ENCODE measurements at places on chromosomes 2 and 18. TPM values are rescaled to one million over a fixed set of nuclear protein-coding genes. Genes with fewer than 3 reads are reported as not detected.
A peak's percentile ranks its signal among the peaks of the same experiment; 100 is the strongest.

GRCh38 chr18:26618135-26618534, 69.8 kb upstream of the KCTD1 start:
- no peak for DNase-seq

- no peak for DNase-seq
These were observed 125.0 kb downstream of the NEDD4L start for GRCh38 chr18:58168993-58169392.

DNA sequence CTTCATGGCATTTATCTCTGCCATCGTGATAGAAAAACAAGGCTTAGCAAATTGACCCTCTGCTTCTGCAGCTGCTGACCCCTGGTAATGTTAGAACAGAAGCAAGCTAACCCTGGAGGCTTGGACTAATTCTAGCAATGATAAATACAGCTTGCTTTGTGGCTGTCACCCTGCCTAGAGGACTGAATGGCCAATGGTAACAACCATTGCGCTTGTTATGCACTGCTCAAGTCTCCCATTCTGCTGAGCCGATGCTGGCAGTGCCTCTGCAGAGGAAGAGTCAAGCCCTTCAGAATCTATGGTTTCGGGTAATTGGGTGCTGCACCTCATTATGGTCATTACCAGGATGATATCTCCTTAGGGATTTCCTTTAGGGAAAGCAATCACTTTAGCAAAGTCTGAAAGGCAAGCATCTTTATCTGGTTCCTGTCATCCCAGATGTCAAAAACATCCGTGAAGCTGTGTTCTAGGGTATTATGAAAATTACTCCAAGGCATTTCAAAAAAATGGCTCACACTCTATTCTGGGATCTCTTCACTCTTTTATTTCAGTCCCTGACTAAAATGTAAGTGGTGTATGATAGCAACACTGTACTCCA, 186.8 kb upstream of the DLGAP1 start:
- no peak for DNase-seq

- DNase-seq: no peak
These were observed 69.2 kb upstream of the CABLES1 start for GRCh38 chr18:23066060-23066459.

DNA sequence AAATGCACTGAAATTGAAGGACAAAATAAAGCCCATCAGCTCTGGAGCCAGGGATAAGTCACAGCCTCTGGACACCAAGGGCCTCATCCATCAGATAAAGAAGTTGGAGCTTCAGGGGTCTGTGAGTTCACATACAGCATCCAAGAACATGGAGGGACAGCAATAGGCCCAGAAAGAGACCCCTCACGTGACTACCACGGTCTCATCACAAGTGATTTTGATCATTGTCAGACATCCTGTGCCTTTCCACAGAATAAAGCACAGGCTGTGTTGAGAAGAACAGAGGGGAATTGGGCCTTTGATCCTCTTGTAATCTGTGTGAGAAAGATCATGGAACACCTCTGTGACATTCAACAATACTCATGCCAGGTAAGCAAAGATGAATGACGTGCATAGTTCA, 65.2 kb upstream of the CTAGE1 start:
- no peak for DNase-seq

DNA sequence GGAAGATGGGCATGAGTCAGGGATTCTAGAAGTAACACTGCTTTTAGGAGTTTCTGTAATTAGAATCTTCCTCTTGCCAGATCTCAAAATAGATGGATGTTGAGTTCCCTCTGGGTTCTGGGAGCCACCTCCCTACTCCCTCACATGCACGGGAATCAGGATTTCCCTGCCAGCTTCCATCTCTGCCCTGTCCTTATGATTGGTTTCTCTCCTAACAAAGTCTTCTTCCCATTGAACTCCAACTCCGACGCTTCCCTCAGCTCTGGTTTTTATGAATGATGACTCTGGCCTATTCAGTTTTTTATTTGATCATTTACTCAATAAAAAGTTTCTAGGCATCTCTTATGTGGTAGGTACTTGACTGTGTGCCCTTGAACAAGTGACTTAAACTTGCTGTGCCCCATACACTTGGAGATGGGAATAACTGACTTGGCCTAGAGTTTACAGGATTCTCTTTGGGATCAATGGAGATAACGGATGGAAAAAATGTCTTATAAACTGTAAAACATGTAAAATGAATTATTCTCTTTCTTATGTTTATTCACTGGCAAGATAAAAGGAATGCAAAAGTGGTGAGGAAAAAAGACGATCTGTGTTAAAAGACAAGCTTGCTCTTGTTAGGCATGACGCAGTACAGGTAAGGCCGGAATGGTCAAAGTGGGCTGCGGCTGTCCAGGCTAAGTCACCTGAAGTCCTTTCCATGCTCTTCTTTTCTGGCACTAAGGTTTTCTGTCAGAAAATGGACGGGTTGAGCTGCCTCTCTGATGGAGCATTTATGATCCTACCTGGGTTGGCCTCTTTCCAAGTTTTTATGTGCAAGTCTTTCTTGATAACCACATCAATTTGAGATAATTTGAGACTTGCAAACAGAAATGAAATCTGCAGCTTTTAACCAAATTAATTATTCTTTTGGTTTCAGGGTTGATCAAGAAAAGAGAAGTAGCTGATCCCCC, 199.6 kb downstream of the MYCN start:
- DNase-seq: no peak

DNA sequence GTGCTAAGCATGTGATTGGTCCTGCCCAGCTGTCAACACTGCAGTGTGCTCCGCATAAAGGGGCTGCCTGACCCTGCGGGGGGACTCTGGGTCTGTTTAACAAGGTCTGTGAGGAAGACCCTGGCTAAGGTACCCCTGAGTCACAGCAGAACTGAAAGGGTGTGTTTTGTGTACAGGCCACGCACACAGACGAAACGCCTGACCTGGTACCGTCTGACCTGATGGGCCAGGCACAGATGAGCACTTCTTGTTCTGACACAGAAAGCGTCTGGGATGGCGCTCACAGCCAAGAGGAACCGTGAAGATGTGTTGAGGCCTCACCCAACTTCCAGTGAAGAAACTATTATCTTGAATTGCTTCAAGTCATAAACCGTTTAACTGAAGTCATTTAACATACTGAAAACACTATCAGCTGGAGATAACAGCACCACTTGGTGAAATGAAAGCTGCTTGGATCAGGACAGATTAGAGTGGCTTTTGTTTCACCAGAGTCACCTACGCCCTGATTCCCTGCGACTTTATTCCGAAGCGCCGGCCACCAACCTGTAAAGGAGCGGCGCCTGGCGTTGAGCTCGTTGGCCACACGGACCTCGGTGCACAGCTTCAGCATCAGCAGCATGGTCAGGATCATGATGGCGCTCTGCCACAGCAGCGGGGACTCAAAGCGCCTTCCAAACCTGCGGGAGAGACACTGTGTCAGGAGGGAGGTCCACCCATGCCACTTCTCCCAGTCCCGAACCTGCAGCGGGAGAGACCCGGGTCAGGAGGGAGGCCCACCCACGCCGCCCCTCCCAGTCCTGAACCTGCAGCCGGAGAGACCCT, 8.5 kb downstream of the SLC66A2 start:
- DNase-seq: no peak

- DNase-seq: no peak
These were observed 190.0 kb downstream of the ST6GAL2 start for GRCh38 chr2:106695919-106696318.

DNA sequence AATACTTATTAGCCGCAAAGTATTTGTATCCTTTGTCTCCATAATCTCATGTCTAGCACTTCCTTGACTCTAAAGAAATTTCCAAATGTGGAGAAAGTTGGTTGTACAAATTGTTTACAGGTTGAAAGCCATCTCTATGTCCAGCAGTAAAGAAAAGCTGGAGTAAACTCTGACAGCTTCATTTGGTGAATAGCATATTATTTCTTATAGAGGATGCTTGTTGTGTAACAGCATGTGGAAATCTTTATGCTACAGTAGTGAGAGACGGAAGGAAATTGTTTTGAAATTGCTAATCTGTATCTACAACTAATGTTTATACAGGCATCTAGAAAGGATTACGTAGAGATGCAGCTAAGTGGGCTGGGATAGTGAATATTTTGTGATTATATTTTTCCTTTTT, 78.5 kb downstream of the UGGT1 start:
- DNase-seq: peak; percentile 92

DNA sequence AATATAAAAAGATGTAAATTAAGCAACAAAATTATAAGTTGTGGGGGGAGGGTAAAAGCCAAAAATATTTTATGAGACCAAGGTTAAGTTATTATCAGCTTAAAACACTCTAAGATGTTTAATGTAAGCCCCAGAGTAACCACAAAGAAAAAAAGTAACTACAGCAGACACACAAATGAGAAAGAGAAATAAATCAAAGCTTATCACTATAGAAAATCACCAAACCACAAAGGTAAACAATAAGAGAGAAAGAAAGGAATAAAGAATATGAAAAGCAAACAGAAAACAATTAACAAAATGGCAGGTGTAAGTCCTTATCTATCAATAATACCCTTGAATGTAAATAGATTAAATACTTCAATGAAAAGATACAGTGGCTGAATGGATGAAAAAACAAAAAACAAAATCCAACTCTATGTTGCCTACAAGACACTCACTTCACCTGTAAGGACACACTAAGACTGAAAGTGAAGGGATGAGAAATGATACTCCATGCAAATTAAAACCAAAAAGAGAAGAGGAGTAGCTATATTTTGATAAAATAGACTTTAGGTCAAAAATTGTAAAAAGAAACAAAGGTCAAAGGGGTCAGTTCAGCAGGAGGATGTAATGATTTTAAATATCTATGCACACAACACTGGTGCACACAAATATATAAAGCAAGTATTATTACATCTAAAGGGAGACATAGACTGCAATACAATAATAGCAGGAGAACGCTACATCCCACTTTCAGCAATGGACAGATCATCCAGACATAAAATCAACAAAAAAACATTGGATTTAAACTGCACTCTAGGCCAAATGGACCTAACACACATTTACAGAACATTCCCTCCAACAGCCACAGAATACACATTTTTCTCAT, 80.7 kb downstream of the PTPN2 start:
- DNase-seq: peak; percentile 9

GRCh38 chr2:36594849-36595248, 3.1 kb downstream of the FEZ2 start:
- DNase-seq: peak; percentile 29

DNA sequence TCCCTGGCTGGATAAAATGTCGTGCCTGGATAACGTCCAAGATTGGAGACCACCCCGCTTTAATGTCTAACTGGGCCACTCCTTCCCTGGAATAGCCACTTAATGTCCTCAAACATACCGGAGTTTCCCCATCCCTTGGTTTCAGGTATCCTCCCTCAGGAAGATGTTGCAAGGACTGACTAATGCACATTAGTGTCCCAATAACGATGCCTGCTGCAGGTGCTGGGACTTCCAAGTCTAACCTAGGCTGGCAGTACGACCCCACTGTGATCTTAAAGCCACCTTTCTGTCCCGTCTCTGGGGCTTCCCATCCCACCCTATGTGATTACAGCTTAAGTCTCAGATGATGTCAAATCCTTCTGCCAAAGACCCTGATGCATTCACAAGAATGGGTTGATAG, 1.1 kb upstream of the ATP6V1C2 start:
- no peak for DNase-seq

DNA sequence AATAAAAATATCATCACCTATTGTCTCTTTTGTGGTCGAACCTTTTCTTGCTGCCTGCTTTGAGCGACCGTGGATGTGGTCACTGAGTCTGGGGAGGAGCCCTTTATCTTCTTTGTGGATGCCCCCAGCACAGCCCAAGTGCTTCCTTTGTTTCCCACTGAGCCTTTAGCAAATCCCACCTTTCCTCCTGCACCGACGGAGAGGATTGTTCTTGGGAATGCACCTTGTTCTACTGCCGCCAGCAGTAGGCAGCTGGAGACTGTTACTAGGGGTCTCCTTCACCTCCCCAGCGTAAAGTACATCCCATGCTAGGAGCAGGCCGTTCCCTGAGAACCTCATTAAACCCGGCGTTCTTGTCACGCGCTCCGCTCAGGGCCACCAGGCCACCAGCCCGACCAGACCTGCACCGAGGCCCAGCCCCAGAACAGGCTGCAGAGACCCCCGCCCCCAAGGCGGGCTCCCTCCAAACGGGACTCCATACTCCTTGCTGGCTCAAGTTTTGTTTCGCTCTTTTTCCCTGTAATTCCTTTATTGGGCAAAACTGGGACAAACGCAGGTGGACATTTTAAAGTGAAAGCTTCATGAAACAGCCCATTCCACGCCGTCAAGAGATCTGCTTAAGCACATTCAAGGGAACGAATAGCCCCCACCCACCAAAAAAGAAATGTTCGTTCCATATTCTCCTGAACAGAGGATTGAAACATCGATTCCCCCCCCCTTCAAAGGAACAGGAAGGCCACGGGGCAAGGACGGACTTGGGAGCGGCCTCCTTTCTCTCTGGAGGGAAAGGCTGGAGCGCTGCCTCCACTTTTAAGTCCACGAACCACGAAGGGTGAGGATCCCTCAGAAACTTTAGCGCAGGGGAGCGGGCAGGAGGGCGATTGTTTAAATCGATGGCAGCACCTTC, 1.1 kb upstream of the MAT2A start:
- DNase-seq: peak; percentile 64

DNA sequence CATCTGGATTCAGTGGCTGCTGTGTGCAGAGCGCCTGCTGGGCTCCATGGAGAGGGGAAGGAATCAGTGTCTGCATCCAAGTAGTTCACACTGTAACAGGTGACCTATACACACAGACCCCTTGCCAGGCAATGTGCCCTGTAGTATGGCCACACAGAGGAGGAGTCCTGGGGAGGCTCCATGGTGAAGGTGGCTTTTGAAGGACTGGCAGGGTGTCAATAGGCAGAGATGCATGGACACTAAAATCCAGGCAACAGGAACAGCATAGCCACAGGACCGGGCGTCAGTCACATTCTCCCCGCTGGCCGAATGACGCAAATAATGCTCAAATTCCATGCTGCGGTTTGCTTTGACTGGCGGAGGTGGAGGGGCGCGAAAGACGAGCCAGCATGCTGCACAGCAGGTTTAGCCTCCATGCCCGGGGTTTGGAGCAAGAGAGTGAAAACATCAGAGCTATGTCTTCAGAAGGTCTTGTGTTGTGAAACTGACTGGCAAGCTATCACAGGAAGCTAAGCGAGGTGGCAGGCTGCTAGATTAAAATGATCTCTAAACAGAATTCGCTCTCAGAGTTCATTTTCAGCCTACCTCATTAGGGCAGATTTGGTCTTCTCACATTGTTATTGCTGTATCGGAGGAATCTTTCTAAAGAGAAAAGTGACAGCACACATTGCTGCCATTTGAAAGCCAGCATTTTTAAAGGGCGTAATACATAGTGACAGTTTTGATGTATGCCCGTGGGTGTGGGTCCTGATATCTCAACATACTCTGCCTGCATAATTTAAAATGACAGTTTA, 1.2 kb upstream of the CHMP1B start:
- peak; percentile 94 for DNase-seq

Gene TMEM37
- 1.3 TPM for total RNA-seq

Gene CREB1
- total RNA-seq: 32.4 TPM

Gene RSAD2
- 1.3 TPM for total RNA-seq

All from fibroblast of villous mesenchyme (primary cell).